ENCODE measurements at places on chromosomes 13 and 19. TPM values are rescaled to one million over a fixed set of nuclear protein-coding genes. Genes with fewer than 3 reads are reported as not detected.
A peak's percentile ranks its signal among the peaks of the same experiment; 100 is the strongest.

Gene MAP4K1
- 0.36 TPM for total RNA-seq

DNA sequence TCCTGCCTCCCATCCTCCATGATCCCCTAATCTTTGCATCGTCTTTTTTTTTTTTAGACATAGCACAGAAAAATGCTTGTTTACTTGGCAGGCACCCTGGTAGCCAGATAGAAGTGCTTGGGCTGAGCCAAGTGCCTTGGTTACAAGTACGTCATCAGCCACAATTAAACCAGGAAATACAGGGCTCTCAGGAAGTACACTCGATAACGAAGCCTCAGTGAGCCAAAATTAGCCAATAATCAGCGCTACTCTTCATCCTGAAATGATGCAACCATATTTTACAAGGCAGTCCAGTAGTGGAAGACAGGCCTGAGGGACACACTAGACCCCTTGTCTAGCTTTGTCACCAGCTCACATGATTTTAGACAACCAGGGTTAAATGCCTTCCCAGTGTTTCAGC, 194.0 kb upstream of the NBEA start:
- DNase-seq = peak; percentile 88

Gene PGLYRP2
- not detected for total RNA-seq

GRCh38 chr19:43362745-43363144, 9.3 kb downstream of the CD177 start:
- DNase-seq = no peak

All from HT-29 (cell line).